ENCODE measurements at places on chromosomes 2 and 18. TPM values are rescaled to one million over a fixed set of nuclear protein-coding genes. Genes with fewer than 3 reads are reported as not detected.

Gene ALPP
- total RNA-seq: 6.0 TPM

Gene PDE1A
- 5.2 TPM for total RNA-seq

Gene CBLN2
- not detected for total RNA-seq

DNA sequence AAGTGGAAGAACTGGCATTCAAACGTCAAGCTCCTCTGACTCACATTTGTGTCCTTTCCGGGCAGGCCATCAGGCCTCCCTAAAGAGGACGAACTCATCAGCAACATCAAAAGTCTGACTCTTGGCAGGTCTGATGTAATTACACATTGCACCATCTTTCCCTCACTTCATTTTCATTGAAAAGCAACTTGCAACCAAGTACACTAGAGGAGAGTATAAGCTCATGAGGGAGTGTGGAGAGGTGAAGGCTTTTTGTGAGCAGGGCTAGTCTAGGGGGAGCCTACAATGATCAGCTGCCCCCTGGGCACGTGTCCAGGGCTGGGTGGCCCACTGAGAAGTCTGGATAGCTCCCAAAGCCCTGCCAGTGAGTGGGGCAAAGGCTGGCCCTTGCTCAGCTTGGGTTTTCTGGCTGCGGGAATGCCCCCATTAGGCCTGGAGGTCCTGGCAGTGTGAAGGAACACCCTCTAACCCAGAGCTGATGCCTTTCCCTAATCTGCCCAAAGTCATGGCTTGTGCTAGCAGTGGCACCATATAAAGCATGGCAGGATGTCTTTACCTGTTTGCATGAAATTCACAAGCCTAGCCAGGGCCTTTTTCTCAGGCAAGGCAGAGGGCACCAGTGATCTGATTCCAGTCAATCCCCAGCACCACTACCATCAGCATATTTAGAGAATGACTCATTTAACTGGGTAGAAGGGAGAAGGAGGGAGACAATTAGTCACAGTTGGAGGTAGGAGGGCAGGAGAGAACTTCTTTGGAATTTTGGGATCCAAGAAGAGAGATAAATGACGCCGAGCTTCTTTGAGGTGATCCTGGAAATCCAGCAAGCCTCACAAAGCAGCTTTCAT is 8.5 kb upstream of the DAW1 start:
- DNase-seq: no peak

GRCh38 chr2:64459575-64459974 is 5.6 kb downstream of the LGALSL start:
- DNase-seq: no peak

DNA sequence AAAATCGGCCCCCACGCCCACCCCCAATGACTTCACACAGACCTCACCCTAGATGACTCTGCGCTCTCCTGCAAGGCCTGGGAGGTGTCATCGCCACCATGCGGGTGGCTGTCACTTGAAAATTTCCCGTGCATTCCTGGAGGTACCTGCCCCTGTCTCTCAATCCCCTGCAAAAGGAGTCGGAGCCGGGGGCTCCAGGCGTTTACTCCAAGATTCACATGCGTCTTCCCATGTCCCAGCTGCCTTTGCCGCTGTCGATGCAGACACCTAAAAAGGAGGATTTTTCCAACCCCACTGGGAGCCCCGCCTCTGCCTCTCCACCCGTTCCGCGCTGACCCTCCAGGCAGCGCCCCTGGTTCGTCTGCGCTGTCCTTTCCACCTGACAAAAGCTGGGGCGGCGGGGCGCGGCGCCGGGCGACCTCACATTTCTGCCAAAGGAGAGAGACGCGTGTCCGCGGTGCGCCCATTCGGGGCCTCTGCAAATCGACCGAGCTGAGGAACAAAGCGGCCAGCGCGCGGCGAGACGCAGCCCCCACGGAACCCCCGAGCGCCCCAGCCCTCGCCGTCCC is 667 bp downstream of the REEP1 start:
- DNase-seq: no peak

DNA sequence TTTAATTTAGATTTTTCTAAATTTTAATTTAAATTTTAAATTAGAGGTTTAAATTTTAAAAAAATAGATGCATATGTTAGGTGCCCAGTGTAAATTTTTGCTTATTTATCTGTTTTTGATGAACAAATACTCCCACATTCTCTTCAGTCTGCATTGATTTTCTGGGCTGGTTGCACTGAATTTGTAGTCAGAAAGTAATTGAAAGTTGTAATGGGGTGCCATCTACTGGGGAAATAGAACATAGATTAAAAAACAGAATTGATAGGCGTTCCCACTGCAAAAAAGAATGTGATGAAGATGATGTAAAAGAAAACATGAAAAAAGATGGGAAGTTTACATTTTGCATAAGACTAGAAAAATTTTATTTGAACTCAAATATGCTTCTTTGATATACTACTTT is 51.7 kb upstream of the CCDC85A start:
- DNase-seq: no peak

GRCh38 chr18:62792016-62792415 is 76.7 kb downstream of the PHLPP1 start:
- no peak for DNase-seq

- no peak for DNase-seq
Measured at GRCh38 chr2:216658757-216659156, 25.5 kb downstream of the IGFBP2 start.

DNA sequence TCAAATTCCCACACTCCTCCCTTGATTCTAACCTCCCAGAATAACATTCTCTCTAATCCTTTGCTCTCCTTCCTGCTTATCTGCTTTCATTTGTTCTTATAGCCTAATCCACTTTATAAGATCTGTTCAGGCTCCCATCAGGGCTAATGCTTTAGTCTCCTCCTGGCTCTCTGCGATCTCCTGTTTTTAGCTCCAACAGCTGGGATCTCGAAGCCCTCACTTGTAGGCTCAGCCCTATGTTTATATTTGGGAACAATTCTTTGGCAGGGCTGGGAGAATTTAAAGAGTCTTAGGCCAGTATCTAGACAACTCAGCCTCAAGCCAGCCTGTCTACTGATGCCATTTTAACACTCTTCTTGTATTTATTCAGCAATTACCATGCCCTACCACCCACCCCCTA is 27.2 kb upstream of the RAPH1 start:
- DNase-seq: no peak

GRCh38 chr2:28058791-28059190 is 168.3 kb downstream of the BABAM2 start:
- no peak for DNase-seq

DNA sequence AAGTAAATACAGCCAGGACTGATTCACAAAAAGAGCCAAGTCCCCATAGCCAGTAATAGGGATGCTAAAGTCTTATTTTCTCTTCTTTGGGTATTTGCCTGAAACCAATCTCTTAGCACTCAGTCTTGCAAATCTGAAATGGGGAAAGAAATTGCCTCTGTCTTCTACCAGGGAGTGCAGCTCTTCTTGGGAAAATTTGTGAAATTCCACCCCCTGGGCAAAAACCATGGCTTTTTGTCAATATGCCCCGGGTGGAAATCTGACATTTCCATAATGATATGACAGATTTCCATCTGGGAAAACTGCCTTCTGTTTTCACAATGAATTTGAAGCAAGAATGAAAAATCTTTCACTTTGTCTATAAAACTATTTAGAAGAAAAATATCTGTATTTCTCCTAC is 628.1 kb downstream of the BCL11A start:
- DNase-seq: no peak

- no peak for DNase-seq
Measured at GRCh38 chr18:76368271-76368670, 126.8 kb downstream of the ZNF516 start.

DNA sequence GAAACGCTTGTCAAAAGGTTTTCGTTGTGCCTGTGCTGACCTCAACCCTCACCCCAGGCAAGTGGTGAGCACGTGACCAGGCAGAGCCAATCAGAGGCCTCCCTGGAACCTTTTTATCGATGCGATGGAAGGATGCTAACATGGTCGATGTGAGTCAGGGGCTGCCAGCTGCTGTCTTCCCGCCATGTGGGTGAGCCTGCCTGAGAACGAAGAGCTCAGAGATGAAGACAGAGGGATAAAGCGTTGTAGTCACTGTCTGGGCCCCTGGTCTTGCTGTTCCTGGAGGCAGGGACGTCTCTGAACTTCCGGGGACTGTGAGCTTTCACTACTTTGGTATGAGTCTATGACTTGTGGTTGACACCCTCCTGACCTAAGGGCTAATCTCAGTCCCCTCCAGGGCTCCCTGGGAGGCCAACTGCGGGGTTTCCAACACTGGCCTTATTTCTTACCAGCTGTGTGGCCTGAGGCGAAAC is 18.6 kb downstream of the DNMT3A start:
- no peak for DNase-seq

DNA sequence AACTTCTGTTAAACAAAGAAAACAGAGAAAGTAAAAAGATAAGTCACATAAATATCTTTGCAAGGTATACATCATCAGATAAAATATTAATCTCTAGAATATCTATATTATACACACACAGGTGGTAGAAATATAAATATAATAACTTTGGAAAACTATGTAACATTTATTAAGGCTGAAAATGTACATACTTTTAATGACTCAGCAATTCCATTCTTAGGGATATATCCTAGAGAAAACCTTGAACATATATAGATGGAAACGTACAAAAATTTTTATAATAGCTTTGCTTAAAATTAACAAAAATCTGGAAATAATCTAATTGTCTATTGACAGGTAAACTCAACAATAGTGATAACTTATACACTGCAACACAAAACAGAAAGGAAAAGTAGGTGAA is 381.3 kb downstream of the GPD2 start:
- DNase-seq: no peak

DNA sequence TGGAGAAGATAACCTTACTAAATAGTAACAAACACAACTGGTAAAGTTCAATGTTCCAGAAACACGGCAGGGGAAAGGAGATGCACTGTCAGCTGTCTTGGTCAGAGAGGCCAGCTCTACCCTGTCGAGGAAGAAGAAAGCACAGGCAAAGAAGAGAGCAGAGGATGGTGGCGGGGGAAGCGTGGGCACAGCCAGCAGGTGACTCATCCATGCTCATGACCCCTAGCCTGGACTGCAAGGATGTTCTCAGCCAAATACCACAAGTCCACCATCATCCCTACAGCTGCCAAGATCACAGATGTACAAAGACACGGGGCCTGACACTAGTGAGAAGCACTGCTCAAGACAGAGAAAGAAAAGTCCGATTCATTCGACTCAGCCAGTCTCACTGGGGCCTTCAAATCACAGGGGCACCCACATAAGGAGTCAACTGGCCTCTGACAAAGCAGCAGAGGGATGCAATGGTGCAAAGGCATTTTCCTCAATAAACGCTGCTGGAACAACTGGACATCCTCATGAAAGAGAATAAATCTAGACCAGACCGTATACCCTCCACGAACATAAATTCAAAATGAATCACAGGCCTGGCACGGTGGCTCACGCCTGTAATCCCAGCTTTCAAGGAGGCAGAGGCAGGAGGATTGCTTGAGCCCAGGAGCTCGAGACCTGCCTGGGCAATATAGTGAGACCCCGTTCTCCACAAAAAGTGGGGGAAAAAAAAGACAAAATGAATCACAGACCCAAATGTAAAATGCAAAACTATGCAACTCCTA is 5.6 kb downstream of the DTYMK start:
- DNase-seq: no peak

GRCh38 chr2:46643493-46643892 is 164.1 kb downstream of the TMEM247 start:
- no peak for DNase-seq

DNA sequence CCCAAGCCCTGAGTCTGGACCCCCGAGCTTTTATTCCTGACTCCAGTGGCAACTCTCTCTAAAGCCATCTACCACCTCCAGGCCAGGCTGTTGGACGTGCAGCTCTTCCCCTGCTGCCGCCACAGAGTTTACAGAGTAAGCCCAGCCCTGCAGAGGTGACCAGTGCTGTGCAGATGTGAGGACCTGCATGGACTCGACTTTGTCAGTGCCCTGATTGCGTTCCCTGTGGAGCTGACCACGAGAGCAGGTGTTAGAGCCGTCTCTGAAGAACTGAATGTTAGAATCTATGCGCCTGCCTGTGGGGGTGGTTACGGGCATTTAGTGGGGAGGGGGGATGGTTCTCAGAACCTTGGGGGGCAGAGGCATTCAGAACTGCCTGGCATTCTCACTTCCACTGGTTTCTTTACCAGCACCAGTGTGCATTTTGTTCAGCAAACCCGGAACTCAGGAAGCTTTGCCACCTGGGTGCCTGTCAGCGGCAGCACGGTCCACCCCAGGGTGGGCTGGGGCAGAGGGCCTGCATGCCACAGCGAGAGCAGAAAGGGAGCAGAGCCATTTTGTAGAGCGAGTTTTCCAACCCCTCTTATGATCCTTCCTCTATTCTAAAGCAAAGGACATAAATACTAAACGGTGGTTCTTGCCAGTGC is 137.9 kb downstream of the KLHL29 start:
- DNase-seq: no peak

DNA sequence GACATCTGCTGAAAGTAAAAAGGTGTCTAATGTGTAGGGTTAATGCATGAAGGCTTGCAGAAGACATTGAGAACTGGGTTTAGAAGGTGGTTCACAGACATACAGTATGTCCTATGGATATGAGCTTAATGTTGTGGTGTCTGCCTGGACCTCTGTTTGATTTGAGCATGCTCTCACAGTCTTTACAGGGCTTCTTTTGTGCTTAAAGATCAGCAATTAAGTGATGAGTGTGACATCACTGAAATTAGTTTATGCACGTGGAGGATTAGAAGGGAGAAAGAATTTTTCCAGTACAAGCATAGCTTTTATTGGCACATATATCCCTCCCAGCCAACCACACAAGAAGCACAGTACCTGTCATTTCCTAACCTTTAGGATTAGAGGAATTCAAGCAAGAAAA is 367.5 kb upstream of the RAB12 start:
- no peak for DNase-seq

DNA sequence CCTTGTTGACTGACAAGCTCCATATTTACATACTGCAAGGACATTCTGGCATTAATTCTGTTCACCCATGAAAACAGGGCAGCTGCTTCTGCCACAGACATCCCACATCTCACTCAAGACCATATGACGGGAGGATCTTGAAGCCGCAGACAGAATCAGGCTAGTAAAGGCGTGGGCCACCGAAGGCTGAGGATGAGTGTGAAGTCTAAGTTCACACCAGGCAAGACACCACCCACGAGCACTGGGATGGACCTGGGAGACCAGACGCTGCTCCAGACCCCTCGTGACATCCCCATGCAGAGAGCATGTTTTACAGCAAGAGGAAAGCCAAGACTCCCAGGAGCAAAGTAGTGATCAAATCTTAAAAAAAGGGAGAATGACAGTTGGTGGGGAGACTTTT is 3.2 kb downstream of the FHL2 start:
- no peak for DNase-seq
